ENCODE measurements at places on chromosomes 5 and 9.

- ATAC-seq, result no peak
Measured at GRCh38 chr5:119926301-119926700, 296.9 kb downstream of the FAM170A start.

- ATAC-seq, result no peak
Measured at GRCh38 chr9:92496396-92497176, 14.3 kb upstream of the ASPN start.

GRCh38 chr5:75588666-75589065 lies 22.6 kb upstream of the ANKDD1B start:
- ATAC-seq, result no peak

DNA sequence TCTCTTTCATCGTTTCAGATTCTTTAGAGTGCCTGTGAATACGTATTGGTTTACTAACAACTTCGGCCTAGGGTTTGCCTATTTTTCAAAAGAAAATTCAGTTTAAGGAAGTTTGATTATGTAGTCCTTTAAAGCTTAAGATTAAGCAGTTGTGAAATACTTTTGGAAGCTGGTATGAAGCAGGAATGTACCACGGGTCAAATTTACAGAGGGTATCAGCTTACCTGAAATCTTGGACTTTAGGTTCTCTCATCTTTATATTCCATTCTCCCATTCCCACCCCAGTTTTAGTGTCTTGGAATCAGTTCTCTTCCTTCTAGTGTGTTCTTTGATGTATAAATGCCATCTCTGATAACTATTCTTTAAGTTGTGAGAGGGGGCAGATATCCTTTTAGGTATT lies 53.2 kb downstream of the IQGAP2 start:
- ATAC-seq, result no peak

DNA sequence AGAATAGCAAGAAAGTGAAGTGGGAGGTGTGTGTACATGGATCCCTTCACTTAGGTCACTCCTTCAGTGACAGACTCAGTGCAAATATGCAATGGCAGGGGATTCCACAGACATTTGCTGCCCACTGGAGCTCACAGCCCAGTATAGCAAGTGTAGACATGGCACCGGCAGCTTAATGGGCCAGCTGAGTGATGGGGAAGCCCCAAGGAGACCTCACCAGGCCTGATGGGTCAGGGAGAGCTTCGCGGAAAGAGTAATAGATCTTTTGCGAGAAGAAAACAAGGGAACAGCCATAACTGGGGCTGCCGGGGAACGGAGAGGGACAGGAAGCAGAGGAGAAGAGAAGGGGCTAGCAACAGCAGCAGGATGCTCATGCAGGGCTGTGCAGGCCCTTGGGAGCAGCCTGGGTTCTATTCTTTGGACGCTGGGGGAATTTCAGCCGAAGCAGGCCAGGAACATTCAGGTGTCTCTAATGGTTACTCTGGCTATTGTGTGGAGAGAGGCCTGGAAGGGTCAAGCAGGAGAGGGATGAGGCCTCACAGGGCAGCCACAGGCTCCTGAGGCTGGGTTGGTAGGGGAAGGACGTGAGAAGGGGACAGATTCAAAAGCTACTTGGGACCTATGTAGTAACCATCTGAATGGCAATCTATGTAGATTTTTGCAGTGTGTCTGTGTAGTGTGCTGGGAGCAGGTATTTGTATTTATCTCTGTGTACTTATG lies 27.0 kb downstream of the TCF7 start:
- no peak for ATAC-seq

DNA sequence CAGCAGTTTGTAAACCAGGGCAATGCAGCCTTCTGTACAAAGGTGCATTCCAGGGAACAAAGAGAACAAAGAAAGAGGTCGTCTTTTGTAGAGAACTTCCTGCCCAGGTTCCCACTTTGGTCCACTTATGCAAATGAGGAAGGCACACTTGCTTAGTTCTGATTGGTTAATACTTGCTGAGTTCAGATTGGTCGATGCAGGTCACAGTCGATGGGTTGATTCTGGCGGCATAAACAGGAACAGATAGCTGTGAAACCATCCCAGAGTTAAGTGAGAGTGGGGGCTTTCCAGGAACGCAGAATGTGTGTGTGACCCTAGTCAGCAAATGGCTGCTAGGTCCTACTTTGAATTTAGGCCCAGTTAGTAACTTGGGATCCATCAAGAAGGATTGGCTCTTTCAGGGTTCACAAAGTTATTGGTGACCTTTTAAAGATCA lies 1.8 kb upstream of the ADAMTS13 start:
- no peak for ATAC-seq

All from gastroesophageal sphincter (tissue), 4 donors.